KG1 (cell line): ENCODE measurements at places on chromosomes 1 and 21.

DNA sequence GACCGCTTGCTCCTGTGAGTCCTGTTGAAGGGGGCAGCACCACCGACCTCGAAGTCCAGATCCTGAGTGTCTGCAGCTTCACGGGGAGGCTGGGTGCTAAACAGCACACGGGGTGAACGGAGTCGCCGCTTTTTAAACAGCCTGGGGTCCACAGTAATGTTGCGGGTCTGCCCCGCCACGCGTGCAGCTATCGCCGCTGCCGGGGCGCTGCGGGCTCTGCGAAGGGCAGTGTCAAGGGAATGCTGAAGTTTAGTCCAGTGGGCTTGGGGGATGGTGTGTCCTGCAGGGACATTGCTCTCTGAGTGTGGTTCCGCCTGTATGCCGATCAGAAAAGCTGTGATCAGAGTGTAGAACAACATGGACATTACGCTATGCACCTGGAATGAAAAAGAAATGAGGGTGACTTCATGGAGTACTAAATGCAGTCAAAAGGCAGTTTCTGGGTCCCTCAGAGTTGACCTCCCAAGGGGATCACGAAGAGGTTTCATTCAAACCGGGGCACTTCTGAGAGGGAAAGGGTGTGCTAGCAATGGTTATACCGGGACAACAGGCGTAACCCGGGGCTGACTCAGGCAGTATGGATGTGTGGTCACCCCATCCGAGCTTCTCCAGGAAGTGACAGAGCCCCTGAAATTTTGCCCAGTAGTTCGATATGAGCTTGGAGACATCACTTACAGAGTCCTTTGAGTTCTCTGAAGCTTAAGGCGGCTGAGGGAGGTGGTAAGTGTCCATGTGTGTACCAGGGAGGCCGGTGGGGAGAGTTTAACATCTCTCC lies 51.4 kb downstream of the NGF start:
- DNase-seq: no peak

DNA sequence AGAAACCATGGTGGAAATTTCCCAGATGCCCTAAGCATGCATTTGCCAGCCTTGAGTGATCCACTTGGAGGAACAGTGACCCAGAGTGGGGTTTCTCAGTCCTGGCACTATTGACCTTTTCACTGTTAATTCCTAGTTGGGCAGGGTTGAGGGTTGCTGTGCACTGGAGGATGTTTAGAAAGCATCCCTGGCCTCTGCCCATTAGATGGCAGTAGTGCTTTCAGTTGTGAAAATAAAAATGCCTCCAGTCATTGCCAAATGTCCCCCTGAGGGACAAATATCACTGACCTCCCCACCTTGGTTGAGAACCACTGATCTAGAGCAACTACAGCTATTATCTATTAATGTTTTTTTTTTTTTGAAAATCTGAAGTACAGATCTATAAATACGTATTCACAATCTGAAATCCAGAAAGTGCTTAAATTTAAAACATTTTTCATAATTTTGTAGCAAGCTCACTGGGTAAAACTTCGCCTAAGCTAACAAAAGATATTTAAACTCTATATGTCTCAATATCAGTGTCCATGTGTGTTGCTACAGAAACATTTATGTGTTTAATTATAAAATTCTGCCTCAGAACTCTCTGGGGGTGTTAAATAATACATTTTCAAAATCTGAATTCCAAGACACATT lies 27.3 kb downstream of the F3 start:
- DNase-seq: no peak

DNA sequence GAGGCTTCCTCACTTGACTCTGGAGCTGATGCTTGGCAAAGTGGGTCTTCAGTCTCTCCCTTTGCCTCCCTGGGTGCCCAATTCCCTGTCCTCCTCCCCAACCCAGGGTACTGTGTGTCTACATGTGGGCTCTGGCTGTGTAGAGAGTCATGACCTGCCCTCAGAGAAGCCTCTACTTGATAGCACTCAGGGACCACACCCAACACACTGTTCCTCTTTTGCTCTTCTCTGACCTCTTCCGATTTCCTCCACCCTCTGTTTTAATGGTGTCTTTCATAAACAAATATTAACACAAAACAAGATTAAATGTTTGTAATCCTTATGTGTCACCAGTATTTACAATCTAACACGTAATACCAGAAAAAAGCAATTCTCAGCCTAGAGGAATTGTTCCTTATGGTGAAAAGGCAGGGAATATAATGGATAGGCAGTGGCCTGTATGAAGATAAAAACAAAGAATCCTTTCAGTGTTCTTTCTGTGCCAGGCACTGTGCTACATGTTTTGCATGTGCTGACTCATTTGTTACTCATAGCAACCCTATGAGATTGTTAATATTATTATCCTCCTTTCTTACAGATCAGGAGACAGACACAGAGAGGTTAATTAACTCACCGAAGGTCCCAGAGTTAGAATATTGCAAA lies 58.2 kb downstream of the HSD3B1 start:
- DNase-seq: no peak

- DNase-seq: no peak
Observed at GRCh38 chr1:36116901-36117300, 8.1 kb downstream of the COL8A2 start.

- DNase-seq: no peak
Observed at GRCh38 chr1:23619299-23620188, 60.2 kb upstream of the ID3 start.

DNA sequence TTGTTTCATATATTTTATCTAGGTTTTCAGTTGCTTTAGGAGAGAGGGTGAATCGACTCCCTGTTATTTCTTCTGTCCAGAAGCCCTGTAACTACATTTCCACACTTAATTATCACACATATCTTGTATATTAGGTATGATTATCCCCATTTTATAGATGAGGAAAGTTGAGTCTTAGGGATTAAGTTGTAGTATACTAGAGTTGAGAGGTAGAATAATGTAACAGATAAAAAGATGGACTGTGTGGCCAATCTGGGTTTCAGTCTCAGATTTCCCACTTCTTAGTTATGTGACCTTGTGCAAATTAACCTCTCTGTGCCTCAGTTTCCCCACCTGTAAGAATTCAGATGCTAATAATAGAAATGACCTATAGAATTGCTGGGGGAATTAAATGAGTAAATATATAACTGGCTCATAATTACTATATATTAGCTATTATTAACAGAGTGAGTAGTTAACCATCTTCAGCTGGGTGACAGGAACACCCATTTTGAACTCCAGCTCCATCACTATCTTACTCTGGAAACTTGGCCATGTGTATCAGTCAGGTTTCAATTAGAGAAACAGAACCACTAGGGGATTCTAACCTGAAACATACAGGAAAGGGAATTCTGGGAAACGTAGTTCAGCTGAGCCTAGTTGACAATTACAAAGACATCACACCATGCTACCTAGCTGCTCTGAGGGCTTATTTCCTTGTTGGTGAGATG lies 20.4 kb upstream of the FOXO6 start:
- no peak for DNase-seq

DNA sequence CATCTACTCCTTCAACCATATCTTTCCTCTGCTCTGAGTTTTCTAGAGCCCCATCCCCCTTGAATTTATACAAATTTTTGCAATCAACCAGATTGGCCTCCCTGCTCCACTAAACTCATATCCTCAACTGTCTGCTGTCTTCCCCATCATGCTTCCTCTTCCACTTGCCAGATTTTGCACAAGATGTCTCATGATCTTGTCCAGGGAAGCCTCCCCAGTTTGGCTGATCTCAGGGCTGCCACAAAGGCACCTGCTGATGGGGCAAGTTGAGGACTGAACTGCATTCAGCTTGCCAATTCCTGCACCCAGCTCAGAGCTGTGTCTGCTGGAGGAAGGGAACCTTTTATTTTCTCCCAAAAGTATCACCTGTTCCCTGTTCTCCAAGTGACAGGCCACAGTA lies 3.9 kb upstream of the KCNJ9 start:
- no peak for DNase-seq

GRCh38 chr21:29207201-29207600 lies 76.8 kb downstream of the MAP3K7CL start:
- DNase-seq: no peak

- peak; percentile 46 for DNase-seq
Observed at GRCh38 chr1:115062542-115063004, 26.7 kb downstream of the TSPAN2 start.

- DNase-seq: no peak
Observed at GRCh38 chr1:7831458-7831857, 21.4 kb downstream of the UTS2 start.

DNA sequence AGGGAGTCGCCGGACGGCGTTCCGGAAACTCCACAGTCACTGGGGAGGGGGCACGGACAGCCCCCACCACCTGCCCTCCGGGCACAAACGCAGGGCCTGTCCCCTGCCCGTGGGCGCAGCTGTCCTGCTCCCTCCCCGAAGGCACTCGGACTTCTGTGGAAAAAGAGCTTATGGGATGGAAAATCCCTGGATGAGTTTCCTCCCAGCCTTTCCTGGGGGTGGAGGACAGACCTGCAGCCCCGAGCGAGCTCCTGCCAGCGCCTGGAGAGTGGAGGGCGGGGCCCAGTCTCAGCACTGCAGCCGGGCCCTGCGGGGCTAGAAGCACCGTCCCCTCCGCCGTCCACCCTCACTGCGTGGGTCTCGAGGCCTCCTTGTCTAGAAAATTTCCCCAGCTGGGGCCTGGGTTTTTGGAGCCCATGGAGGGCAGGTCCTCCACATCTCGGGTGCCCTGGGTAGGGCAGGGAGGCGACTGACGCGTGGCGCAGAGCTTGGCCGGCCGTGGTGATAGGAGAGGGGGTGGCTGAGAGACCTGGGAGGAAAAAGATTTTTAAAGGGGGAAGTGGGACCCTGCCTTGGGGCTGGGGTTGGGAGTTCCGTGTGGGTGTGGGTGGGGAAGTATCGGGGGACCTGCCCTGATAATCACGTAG lies 6.4 kb upstream of the COL6A1 start:
- no peak for DNase-seq

DNA sequence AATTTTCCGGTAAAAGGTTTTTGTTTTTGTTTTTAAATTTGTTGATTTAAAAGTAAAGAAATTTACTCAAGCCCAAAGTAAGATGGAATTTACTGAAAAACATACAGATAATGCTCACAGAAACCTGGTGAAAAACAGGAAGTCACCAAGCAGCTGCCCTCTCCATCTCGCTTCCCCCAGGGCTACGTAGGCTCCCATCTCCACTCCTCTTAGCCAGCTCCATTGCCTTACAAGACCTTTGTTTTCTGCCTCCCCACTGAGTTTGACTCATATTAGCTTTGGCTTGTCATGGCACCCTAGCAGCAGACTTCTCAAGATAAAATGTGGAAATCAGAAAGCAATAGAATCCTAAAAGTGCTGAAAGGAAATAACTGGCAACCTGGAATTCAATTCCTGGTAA lies 57.9 kb downstream of the PHTF1 start:
- no peak for DNase-seq

- DNase-seq: no peak
Observed at GRCh38 chr1:205582471-205583291, 49.1 kb downstream of the ELK4 start.

DNA sequence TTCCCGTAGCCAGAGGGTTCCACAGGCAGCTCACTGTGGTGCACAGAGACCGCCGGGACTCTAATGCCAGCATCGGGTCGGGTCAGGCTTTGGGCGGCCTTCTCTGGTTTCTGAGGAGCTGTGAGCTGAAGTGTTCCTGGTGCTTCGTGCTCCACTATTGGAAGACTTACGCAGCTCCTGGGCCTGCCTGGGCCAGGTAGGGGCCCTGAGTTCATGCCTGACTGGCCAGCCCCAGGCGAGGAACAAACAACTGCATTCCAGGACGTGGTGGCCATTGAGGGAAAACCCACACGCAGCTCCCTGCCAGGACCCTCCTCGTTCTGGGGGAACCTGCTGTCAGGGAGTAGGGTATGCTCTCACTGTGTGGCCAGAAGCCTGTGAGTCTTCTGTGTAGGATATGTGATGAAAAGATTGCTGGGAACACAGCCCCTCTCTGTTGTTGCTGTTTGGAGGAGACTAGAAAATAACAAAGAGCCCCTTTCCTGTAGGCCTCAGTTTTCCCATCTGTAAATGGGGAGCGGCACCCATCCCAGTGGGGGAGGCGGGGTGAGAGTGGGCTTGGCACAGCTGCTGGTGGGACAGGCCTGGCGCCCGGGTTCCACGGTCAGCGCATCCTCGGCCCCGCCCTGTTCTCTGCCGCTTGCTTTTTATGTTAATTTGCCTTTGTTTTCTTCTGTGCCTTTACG lies 8.4 kb downstream of the RER1 start:
- DNase-seq: no peak

DNA sequence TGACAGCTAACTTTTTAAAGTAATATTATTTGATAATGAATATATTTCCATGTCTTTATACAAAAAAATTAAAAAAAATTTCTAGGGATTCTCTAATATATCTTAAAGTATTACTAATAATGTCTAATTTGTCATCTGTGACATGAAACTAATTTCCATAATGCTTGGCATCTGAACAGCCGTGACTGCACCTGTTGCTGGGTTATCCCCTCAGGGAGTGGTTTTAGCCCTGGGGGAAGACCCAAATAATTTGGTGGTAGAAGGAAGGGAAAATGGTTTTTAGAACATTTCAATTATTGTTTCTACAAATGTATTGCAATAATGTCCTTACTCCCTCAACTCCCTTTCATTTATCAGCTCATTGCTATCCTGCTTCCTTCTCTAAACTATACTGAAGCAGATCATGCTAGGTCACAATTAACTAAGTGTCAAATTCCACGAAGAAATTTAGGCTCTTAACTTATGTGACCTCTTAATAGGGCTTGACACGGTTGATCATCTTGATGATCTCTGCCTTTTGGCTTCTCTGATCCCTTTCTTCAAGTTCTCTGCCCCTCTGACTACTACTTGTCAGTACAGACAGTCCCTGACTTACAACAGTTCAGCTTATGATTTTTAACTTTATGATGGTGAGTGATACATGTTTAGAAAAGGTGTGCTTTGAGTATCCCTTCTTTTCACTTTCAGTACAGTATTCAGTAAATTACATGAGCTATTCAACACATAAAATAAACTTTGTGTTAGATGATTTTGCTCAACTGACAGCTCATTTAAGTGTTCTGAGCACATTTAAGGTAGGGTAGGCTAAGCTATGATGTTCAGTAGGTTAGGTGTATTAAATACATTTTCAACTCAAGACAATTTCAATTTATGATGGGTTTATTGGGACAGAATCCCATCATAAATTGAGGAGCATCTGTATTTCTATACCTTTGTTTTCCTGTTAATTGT lies 26.4 kb upstream of the DPH5 start:
- DNase-seq: no peak

GRCh38 chr1:62800825-62801306 lies 16.9 kb downstream of the ATG4C start:
- DNase-seq: peak; percentile 60

GRCh38 chr1:6048179-6048867 lies 2.6 kb downstream of the KCNAB2 start:
- DNase-seq: no peak

DNA sequence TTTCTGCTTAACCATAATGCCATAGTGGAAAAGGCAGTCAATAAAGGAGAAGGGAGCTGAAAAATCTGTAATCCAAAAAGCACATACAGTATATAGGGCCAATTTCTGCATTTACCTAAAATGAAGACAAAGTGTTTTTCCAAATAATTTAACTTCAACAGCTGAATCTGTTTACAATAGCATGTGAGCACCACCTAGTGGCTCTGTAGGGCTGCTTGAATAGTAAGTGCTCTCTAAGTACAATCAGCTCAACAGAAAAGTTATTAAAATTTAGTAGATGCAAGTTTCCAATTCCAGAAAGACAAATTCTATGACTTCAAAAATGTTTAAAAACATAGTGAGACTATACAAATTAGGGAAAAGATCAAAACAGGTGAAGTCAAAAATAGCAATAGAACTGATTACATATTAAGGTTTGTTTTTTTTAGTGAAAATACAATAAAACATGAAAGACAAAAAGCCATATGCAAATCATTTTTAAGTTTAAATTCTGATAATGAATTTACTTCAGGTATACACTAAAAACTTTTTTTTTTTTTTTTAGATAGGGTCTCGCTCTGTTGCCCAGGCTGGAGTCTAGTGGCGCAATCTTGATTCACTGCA lies 220.0 kb downstream of the SETD4 start:
- peak; percentile 39 for DNase-seq
